ENCODE measurements at places on chromosomes 1 and 21.
A peak's percentile ranks its signal among the peaks of the same experiment; 100 is the strongest.

DNA sequence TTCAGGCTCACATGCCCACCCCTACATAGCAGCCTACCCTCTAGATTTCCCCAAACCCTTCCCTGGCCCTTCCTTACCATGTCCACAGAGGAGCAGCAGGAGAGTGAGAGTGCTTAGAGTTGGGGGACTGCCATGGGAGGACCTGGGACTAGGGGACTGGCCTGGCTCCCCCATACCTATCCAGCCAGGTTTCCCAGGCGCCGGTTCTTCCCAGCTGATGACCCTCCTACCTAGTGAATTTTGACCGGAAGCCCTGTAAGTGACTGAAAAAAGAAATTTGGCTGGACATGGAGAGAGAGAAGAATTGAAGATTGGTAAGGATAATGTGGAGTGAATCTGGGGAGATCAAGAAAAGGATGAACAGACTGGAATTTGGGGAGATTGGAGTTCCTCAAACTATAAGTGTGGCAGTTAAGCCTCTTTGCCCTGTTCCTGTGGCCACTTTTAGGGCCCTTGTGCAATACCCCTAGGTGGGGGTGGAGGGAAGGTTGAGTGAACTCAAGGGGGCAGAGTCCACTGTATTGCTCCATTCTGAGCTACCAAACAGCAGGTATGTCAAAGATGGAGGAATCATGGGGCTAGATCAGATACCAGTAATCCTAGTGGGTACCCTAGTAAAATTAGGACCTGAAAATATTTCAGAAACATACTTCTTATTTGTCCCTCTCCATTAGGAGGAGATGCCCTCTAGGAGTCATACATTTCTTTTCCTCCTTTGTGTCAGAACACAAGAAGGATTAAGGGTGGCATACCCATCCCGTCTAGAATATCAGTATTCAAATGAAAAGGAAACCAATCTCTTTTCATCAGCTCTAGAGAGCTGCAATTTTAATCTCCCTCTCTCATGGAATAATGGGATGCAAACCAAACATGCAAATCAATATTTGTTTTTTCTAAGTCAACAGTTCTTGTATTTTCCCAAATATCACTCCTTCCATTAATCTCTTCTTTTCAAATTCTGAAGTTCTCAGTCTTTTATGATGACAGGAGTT is 1.2 kb downstream of the HJV start:
- no peak for DNase-seq

DNA sequence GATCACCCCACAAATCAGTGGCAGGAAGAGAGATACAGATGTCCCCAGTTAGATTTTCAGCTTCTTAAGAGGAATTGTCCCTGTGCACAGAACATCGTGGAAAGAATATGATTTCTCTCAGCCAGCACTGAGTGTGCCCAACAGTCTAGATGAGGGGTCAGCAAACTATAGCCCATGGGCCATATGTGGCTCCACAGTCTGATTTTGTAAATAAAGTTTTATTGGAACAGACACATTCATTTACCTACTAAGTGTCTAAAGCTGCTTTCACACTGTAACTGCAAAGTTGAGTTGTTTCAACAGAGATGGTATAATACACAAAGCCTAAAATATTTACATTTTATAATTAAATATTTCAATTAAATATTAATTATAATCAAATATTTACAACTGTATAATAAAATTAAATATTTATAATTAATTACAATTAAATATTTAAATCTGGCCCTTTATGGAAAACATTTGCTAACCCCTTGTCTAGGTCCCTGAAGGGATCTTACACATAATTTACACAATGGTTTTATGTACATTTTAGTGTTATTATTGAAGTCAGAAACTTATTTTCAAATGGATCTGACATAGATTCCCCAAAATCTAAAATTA is 407.6 kb downstream of the PTPRU start:
- no peak for DNase-seq

DNA sequence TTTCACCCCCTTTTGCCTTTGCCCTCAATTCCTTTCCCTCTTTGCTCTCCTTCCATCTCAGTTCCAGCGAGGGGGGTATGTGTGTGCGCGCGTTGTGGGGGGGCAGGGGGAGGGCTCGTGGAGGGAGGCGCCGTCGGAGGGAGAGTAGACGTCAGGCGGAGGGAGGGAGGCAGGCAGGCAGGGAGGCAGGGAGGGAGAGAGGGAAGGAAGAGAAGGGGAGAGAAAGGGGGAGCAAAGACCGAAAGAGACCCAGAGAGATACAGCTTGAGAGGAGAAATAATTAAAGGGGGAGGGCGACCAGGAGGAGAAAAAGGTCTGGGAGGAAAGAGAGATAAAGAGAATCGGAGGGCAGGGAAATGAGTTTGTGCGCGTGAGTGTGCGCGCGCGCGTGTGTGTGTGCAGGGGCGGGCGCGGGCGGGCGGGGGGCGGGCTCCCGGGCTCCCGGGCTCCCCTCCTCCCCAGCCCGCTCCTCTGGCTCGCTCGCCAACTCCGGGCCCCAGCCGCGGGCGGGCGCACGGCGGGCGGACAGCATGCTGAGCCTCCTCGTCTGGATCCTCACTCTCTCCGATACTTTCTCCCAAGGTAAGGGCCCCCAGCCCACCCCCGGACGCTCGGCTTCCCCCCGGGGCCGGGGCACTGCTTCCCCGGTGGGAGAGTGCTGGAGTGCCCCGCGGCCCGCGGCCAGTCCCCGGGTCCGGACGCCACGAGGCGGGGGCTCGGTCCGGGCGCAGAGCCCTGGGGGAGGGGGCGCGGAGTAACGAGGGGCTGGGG is at the start of gene KIRREL1:
KIRREL1 (plus strand) TSS at position 499 of the 771 bp plus-strand sequence; CDS start at position 531, 32 bp downstream.
- peak; percentile 78 for DNase-seq

- DNase-seq = no peak
Observed at GRCh38 chr1:145975216-145975615, 10.7 kb downstream of the POLR3GL start.

- peak; percentile 72 for DNase-seq
Observed at GRCh38 chr1:63615768-63616420, 22.7 kb downstream of the PGM1 start.

DNA sequence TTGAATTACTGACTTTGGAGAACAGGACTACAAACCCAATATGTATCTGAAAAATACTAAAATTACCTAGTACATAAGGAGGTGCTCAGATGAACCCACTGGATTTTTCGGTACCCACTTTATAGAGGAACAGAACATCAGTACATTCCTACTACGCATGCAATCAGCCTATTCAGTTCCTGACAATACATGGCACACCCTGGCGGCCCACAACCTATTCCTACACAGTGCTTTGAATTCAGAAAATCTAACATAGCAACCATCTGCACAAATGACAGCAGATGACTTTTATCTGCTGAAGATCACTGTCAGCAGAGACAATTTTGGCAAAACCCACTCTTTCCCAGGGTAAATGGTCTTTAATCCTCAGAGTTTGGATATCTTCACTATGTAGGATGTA is 257.1 kb upstream of the GREM2 start:
- no peak for DNase-seq

GRCh38 chr1:206909161-206909882 is 12.1 kb downstream of the IL24 start:
- peak; percentile 17 for DNase-seq

DNA sequence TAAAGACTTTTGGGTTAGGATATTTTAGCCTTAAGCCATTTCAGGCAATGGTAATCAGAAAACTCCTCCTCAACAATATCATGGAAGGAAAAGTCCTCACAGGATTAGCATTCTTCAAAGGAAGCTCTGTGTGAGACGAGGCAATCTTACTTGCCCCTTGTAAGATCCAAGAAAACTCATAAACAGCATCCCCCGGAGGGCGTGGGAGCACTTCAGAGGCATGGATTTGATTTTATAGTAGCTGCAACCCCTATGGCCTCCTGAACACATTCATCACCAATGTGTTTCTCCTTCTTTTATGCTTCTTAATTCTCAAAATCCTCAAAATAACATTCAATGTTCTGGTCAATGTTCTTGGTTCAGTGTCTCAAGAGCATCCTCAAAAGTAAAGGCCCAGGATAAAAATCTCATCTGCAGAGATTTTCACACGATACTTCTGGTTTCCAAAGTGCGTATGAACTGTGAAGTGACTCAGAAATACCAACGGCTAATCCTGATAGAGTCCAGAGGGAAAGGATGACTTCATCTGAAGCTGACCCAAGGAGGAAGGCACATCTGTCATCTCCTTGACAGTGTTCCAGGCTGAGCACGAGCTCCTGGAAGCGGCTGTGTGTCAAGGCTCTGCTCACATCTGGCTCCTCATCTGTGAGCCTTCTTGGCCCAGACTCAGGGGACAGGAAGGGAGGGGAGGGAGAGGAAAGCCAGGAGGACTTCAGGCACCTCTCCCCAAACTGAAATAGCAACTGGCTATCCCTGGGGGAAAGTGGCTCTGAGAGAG is 49.3 kb upstream of the PSEN2 start:
- DNase-seq = peak; percentile 97

- no peak for DNase-seq
Observed at GRCh38 chr1:8016210-8016894, 9.8 kb downstream of the ERRFI1 start.

- no peak for DNase-seq
Observed at GRCh38 chr1:156880473-156880872, 13.0 kb upstream of the PEAR1 start.

DNA sequence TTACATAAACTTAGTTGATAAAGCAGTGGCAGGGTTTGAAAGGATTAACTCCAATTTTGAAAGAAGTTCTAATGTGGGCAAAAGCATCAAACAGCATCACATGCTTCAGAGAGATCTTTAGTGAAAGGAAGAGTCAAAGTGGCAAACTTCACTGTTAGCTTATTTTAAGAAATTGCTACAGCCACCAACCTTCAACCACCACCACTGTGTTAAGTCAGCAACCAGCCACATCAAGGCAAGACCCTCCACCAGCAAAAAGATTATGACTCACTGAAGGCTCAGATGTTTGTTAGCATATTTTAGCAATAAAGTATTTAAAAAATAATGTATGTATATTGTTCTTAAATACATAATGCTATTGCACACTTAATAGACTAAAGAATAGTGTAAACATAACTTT is 21.3 kb upstream of the MAGI3 start:
- no peak for DNase-seq

- no peak for DNase-seq
Observed at GRCh38 chr1:23178950-23179349, 10.3 kb upstream of the LUZP1 start.

DNA sequence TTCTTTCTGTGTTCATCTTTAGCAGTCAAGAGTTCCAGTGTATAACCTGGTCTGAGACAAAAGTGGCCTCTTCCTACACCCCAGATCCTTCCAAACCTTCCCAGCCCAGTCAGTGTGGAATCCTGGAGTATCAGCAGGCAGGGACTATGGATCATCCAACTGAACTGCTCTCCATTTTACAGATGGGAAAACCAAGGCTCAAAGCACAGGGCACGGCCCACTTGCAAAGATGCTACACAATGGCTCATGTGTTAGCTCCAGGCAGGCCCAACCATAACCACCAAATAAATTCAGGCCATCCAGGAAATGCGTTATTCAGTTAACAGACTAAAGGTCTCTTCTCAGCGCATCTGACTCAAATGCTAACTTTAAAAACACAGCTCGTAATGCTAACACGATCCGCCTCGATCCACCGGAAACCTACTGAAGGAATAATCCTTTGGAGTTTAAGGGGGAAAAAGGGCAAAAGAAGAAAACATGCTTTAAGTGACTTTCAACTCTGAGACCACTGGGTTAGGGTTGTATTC is 7.1 kb downstream of the GLIS1 start:
- no peak for DNase-seq

DNA sequence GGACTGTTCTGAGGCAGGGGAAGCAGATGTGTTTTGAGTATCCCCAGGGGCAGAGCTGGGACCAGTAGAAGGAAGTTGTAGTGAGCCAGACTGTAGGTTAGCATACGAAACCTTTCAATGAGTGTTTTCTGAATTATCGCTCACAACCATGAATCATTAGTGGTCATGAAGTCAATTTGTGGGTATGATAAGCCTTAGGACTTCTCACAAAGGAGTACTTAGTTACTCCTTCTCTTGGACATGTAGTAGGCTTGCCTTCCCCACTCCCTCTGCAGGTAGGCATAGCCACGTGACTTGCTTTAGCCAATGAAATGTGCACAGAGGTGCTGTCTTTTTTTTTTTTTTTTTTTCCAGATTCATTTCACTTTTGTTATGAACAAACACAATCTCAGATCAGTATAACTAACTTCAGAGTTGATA is 23.9 kb upstream of the FAAH start:
- DNase-seq = peak; percentile 15

DNA sequence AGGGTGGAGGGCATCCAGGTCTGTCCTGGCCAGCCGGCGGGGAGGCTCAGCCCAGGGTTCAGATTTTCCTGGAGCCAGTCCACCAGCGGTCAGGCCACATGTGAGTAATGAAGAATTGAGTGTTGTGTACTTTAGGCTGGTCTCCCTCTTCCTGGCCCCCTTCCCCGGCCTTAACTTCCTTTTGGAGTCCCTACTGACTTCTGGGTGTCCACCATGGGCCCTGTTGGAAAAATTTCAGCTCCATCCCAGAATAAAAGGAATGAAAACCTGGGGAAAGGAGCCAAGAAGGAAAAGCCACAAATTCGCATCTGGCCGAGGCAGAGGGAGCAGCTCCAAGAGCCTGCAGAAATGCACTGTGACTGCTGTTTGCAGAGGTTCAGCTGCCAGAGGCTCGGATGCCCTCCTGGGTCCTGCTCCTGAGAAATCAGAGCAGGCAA is 35.5 kb upstream of the HHAT start:
- DNase-seq = peak; percentile 76

GRCh38 chr1:149848340-149849110 is 50.8 kb upstream of the BOLA1 start:
- no peak for DNase-seq

GRCh38 chr21:29938776-29939103 is 1.1 kb downstream of the GRIK1 start:
- no peak for DNase-seq

- no peak for DNase-seq
Observed at GRCh38 chr1:213136190-213136917, 85.3 kb downstream of the RPS6KC1 start.

- no peak for DNase-seq
Observed at GRCh38 chr21:36913247-36914169, 53.0 kb downstream of the HLCS start.

DNA sequence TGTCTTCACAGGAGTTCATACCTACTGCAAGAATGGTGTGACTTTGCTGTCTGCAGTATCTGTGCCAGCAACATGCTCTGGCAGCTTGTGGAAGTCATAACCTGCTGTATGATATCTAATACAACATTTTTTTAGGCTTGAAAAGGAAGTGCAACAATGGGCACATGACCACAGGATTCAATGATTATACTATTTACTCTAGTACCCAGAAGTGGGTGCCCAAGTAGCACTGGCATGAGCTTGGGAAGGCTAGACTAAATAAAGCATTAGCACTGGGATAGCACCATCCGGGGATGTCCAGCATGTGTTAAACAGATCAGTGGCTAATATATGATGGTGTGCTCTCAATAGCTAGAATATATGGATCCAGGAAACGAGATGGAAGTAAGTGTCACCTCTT is 98.6 kb upstream of the PDE4B start:
- DNase-seq = no peak

- no peak for DNase-seq
Observed at GRCh38 chr1:113416496-113416895, 26.2 kb downstream of the MAGI3 start.

Measured in EL (cell line).